Left kidney (tissue), 8 donors: ENCODE measurements at places on chromosomes 16 and 17. TPM values are rescaled to one million over a fixed set of nuclear protein-coding genes. Genes with fewer than 3 reads are reported as not detected.

DNA sequence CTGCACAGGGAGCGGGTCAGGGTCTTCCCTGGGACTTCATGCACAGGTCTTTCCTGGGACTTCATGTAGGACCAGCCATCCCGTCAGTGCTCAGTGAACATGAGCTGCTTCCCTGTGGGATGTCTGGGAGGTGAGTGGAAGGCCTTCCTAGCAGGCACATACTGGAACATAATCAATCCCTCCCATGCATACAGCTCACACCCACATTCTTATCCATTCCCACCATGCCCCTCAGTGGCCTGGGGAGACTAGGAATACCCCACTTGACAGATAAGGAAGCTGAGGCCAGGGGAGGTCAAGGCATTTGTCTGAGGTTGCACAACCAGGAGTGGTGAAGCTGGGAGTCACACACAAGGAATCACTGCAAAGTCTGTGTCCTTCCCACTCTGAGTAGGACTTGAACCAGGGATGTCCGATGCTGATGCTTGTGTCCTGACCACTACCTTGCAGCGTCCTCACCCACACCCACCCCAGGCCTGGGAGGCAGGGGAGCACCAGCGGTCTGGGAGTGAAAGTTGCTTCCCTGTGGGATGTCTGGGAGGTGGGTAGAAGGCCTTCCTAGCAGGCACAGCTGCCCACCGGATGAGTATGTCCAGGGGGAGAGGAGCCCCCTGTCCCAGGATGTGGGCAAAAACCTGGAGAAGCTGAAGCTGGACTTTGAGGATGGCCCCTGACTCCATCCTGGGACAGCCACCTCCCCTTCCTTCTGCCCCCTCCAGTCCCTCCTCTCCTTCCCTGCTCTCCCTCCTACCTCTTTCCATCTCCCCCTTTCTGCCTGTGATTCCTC is 1.0 kb upstream of the NLRC5 start:
- DNase-seq = no peak

DNA sequence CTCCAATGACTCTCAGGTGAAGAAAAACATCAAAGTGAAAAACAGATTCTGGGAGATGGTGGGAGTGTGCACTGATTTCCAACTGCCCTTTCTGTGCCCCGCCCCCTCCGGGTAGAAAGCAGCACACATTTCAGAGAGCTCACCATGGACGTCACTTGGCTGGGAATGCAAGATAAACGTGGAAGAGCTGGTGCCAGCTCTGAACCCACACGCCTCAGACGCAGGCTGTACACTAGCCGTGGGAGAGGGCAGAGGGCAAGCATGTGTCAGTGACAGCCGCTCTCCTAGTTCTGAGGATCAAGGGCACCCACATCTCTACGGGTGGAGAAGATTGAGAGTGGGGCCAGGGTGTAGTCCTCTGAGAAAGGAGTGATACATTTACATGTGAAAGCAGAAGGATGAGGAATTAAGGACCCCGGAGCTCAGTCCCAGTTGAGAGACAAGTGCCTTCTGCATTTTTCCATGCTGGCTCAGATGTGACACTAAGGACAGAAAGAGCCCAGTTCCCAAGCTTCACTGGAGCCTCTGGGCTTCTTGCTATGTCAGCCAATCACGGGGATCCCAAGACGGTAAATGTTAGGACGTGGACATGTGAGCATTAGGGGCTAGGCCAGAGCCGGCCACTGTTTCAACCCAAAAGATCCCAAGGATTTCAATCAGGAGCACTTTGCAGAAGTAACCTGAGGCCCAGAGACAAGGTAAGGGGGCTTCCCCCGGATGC is 101.3 kb downstream of the ZFHX3 start:
- DNase-seq = no peak

DNA sequence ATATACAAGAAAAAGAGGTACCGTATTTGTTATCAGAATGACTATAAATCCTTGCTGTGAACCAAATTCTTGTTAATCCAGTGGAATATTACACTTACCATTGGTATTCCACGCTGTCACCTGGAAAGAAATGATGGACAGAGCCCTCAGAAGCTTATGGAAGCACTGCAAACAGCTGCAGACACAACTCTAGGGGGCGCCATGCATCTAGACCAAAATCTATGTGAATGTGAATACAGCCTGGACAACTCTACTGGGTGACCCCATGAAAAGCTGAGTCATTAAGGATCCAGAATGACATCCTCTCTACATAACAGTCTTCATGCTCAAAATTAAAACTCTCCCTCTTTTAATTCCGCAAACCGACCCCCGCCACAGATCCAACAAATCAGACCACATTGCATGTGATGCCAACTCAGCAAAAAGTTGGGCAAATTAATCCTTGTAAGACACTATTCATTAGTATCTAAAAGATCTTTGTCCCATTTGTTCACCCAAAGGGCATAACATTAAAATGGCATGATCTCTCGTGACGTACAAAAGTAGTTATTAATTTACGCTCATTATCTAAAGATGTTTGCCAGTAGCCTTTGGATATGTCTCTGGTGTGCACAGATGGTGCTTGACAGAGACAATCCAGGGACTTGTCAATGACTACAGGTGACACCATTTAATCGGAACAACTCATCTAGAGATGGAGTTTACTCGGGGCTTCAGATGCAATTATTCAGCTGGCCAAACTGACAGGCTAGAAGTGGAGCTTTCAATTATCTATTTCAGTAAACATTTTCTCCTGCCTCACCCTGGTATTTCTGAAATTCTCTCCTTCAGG is 552.7 kb upstream of the PSMD7 start:
- no peak for DNase-seq

- DNase-seq = no peak
Measured at GRCh38 chr17:50423553-50424159, 2.4 kb upstream of the ACSF2 start.

DNA sequence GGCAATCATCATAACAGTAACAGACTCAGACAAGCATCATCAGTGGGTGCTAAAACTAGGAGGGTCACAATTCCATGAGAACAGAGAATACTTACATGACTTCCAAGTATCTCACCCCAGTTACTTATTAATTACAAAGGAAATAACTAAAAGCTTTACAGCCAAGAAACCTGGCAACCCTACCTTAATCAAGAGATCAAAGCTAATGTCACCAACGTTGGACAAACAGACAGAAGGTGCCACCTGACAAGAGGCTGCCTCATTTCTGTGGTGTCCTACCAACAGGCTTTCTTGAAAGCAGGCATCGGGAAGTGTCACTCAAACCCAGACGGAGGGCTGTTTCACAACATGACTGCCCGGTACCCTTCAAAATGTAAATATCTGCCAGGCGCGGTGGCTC is 84.6 kb downstream of the RMI2 start:
- DNase-seq = no peak

GRCh38 chr17:78431692-78431958 is 53.2 kb downstream of the PGS1 start:
- no peak for DNase-seq

DNA sequence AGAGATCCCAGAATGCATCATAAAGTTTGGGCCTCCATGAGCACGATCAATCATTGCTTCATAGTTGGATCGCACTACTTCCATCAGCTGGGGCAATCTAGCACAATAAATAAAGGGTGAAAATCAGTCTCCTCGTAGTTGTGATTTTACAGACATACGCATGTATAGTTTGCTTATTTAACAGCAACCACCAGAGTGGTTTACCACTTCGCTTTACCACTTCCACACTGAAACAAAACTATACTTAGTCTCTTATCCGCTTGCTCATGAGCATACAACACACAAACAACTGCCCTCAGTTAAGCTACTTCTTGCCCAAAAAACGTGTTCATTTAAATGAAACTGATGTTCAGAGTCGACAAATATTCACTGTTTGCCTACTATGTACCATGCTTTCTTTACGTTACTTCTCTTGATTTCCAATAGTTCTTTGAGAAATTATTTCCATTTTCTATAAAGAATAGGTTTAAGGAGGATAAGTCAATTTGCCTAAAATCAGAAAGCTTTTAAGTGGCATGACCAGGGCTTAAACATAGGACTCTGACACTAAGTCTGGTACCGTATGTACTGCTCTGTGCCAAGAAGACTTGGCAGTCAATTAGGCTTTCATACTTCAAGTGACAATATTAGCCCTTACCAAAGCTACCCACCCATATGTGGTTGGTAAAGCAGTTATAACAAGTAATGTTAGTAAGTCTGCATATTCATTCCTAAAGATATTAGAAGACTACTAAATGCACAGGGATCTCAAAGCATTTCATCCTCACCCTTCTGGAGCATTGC is 22.0 kb downstream of the SETD6 start:
- no peak for DNase-seq

GRCh38 chr16:70512456-70512855 is 10.9 kb downstream of the COG4 start:
- no peak for DNase-seq

DNA sequence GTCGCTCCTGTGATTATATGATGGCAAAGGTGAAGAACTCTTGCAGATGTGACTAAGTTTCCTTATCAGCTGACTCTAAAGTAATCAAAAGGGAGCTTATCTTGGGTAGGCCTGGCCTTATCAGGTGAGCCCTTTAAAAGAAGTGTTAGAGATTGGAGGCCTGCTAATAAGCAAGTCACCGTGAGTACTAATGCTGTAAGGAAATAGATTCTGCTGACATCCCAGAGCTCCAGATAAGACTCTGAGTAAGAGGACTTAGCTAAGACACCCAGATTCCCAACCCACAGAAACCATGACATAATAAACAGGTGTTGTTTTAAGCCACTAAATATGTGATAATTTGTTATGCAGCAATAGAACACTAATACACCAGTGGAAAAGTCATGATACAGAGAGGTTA is 99.9 kb upstream of the FAM20A start:
- no peak for DNase-seq

GRCh38 chr17:28818819-28819221 is 23.8 kb downstream of the FAM222B start:
- DNase-seq = no peak

DNA sequence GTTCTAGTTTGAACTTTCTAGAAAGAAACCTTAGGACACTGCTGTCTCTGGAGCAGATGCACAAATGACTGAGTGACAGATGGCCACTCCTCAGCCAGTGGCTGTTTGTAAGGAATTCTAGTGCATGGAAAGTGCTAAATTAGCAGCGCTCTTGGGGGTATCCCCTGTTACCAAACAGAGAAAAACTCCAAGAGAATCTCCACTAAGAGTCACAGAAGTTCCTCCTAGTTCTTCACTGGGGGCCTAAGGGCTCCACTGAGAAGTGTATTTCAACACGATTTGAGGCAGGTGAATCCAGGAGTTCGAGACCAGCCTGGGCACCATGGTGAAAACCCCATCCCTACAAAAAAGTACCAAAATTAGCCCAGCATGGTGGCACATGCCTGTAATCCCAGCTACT is 18.1 kb upstream of the IRF8 start:
- no peak for DNase-seq

GRCh38 chr16:48811478-48811877 is 201.5 kb upstream of the N4BP1 start:
- no peak for DNase-seq

DNA sequence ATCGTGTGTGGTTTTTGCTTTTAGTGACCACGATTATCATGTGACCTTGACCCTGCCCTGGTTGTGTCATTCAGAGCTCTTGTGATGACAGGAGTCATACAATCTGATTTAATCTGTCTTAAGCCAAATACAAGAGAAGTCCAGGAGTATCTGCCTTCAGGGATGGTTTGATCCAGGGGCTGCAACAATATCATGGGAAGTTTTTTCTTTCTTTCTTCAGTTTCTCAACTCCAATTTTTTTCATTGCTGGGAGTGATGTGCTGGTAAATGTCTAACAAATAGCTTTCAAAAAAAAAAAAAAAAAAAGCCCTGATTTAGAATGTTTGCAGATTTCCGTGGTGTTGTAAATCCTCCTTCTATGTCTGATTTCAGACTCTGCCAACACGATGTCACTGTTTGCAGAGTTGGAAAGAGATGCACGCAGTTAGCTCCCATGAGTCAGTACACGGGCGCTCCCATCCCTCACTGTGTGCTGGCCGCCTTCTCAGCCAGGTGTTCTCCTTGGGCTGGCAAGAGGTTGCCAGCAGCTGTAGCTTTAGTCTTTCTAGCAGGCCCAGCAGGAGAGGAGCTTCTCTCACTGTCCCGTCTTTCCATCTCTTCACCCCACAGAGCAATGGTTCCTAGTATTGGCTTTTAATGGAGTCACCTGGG is 229.7 kb downstream of the SNX29 start:
- DNase-seq = no peak

DNA sequence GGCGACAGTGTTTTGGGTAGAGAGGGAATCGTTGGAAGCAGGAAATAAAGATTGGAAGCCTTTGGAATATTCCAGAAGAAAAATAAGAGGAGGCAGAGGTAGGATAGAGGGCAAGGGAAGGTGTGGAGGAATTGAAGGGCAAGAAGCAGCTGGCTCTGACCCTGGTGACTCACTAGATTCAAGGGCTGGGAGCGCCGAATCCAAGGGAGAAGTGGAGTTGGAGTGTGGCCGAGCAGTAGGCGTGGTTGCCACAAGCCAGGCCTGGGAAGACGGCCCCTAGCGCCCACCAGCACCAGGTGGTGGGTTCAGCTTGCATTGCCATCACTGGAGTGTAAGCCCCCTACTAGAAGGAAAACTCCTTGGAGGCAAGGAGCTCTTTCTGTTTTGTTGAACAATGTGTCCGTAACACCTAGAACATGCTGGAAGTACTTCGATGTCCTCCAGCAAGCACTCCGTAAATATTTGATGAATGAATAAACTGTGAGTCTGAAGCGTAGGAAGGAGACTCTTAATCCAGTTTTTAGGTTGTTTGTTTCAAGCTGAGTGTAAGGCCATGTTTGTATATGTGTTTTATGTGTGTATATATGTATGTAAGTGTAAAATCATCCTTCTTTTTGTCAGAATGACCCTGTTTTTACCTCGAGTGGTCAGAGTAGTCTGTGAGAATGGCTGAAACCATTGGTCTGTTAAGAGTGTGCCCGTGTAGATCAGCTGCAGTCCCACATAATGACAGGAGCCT is 139.5 kb downstream of the CMIP start:
- DNase-seq = no peak

DNA sequence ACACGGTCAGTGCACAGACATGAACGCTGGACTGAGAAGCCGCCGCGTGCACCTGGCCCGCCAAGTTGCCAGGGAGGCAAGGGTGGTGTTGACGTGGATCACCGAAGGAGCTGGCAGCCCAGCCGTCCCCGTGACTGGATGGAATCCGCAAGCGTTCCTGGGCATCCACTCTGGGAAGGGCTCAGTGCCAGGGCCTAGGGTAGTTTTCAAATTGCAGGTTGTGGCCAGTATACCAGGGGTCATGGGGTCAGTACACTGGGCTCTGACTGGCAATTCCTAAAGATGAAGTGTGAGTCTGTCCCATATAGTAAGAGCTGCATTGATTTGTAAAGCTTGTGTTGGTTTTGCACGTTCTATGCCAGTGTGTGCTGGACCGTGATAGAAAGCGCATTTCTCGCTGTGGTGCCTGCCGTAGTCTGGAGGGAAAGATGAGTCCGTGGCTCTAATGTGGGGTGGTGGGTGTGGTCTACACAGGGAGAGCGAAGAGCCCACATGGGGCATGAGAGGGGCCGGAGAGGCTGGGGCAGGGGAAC is 21.1 kb upstream of the METRNL start:
- DNase-seq = no peak

GRCh38 chr16:1053121-1053521 is 19.4 kb upstream of the SSTR5 start:
- no peak for DNase-seq

TOM1L1 gene
- polyA plus RNA-seq = 118 TPM

ACSM2A gene
- polyA plus RNA-seq = 88.7 TPM

MKS1 gene
- polyA plus RNA-seq = 53.2 TPM

CCDC154 gene
- polyA plus RNA-seq = 2.6 TPM

SRCIN1 gene
- 3.7 TPM for polyA plus RNA-seq
